ENCODE measurements at places on chromosomes 13 and 19. TPM values are rescaled to one million over a fixed set of nuclear protein-coding genes. Genes with fewer than 3 reads are reported as not detected.

GRCh38 chr13:39451860-39452301 lies 151.1 kb downstream of the LHFPL6 start:
- no peaks in the 10 kb centered on the region for H3K4me1 ChIP-seq
- no peak overlapping the region for H3K4me3 ChIP-seq
- H3K36me3 ChIP-seq, result no peaks in the 10 kb centered on the region
- H3K27me3 ChIP-seq, result no peaks in the 10 kb centered on the region

DNA sequence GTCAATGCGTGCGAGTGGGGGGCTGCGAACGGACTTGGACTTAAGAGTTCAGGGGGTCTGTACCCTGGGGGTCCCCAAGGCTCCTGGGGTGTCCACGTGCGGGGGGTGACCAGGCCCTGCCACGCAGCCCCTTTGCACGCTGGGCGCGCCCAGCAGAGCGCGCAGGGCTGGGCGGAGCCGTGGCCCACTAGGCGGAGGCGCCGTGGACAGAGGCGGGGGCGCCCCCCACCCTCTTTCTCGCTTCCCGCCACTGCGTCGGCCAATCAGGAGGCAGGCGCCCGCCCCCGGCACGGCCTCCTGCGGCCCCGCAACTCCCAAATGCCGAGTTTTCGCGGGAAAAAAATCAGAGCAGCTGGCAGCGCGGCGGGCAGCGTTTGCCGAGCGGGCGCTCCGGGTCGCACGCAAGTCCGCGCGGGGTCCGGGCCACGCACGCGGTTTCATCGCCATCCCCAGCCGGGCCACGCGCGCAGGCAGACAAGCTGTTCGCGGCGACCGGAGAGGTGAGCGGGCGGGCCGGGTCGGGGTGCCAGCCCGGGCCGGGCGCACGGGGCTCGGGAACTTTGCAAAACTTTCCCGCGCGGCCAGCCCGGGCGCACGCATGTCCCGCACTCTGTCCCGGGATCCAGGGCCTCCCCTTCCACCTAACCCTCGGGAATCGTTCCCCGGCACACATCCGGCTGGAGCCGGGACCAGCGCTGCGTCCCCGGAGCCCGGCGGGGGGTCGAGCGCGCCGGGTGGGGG lies at the start of gene UHRF1:
Gene UHRF1, plus strand, starts transcription at position 346 of the 741 bp plus-strand sequence. CDS start 1,385 bp downstream, outside the sequence.
- peak within 1 kb of the TSS; percentile 100 for H3K4me3 ChIP-seq
- peaks cover 9% of the 10 kb centered on the region for H3K36me3 ChIP-seq
- H3K27ac ChIP-seq, result peak within 1 kb of the TSS; percentile 97
- no peaks in the 10 kb centered on the region for H3K27me3 ChIP-seq
- peak; percentile 80 for DNase-seq
- H3K4me1 ChIP-seq, result peaks cover 40% of the 10 kb centered on the region

- H3K27me3 ChIP-seq, result peaks cover 7% of the 10 kb centered on the region
- H3K27ac ChIP-seq, result no peak overlapping the region
- H3K4me1 ChIP-seq, result no peaks in the 10 kb centered on the region
- H3K4me3 ChIP-seq, result no peak overlapping the region
Observed at GRCh38 chr13:111048387-111048786, 66.7 kb upstream of the ARHGEF7 start.

DNA sequence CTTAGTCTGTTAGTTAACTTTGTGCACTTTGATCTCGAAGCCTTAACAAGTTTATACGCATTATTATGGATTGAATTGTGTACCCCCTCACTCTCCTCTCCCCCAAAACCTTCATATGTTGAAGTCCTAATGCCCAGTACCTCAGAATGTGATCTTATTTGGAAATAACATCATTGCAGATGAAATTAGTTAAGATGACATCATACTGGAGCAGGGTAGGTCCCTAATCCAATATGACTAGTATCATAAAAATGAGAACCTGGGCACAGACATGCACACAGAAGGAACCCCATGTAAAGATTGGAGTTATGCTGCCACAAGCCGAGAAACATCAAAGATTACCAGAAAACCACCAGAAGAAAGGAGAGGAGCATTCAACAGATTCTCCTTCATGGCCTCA lies 85.8 kb upstream of the TSC22D1 start:
- H3K4me3 ChIP-seq, result no peak overlapping the region
- H3K27me3 ChIP-seq, result peaks cover 26% of the 10 kb centered on the region
- H3K4me1 ChIP-seq, result no peaks in the 10 kb centered on the region
- DNase-seq, result no peak
- H3K36me3 ChIP-seq, result no peaks in the 10 kb centered on the region

- H3K36me3 ChIP-seq, result no peaks in the 10 kb centered on the region
- no peaks in the 10 kb centered on the region for H3K27me3 ChIP-seq
- H3K27ac ChIP-seq, result peak overlapping the region; percentile 31
Observed at GRCh38 chr19:18648973-18649315, 12.1 kb downstream of the KLHL26 start.

- H3K4me3 ChIP-seq, result no peak overlapping the region
- H3K27ac ChIP-seq, result no peak overlapping the region
- no peaks in the 10 kb centered on the region for H3K27me3 ChIP-seq
- H3K36me3 ChIP-seq, result peaks cover 7% of the 10 kb centered on the region
Observed at GRCh38 chr13:83340170-83340569, 542.1 kb downstream of the SLITRK1 start.

- H3K4me1 ChIP-seq, result no peaks in the 10 kb centered on the region
- no peak overlapping the region for H3K4me3 ChIP-seq
- no peaks in the 10 kb centered on the region for H3K36me3 ChIP-seq
- H3K27ac ChIP-seq, result no peak overlapping the region
Observed at GRCh38 chr13:68257111-68257842, 1027.1 kb upstream of the PCDH9 start.

GRCh38 chr19:51531349-51532315 lies at the start of gene SIGLEC6:
TSS of gene SIGLEC6 (minus strand) at chr19:51531670. CDS start at chr19:51531648, 22 bp downstream.
- no peaks in the 10 kb centered on the region for H3K36me3 ChIP-seq
- H3K4me3 ChIP-seq, result no peak within 1 kb of the TSS
- H3K4me1 ChIP-seq, result peaks cover 4% of the 10 kb centered on the region

DNA sequence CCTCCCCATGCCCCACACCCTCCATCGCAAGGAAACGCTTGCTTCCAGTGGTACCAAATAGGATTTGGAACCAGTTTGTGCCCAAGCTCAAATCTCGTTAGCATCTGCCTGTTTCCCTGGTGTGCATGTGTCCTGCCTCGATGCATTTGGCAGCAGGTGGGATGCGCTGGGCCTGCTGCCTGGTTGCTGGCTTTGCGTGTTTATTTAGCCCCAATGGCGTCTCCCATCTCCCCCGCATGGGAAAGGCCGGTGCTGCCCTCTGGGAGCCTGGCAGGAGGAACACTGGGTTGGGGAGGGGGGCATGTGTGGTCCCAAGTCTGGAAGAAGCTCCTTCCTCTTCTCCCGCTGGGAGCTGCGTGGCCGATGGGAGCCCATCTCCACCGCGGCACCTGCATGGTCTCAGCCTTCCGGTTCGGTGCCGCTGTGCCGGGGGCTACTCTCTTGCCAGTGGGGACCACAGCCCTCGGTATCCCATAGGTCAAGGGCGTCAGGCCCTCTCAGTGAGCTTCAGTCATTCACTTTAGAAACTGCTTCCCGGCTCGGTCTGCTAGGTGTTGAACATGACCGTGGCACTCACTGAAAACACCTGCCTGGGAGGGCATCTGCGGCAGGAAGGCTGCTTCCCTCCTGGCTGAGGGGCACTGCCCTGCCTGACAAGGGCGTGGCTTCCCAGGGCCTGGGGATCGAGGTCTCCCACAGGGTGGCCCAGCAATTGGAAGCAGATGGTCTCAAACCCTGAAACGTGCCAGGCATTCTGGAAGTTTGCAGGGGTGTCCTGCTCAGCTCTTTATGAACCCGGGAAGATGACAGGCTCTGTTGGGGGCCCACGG lies 11.8 kb upstream of the F7 start:
- no peak for DNase-seq
- no peaks in the 10 kb centered on the region for H3K4me1 ChIP-seq
- no peaks in the 10 kb centered on the region for H3K36me3 ChIP-seq
- no peak overlapping the region for H3K27ac ChIP-seq

DNA sequence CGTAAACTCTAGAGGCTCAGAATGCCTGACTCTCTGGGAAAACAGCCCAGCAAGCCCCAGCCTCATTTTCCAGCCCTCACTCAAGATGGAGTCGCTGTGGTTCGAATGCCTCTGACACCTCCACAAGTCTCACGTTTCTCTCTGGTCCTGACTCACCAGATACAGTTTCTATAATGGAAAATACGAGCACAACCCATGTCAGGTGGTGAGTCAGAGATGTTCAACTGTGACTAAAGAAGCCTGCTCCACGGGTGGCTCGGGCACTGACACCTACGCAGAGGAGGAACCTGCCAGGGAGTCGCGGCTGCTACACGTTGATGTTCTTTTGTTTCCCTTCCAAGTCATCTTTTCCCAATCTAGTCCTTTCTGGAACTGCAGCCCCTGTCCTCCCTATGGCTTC lies 87.1 kb upstream of the STK24 start:
- H3K27ac ChIP-seq, result no peak overlapping the region
- no peaks in the 10 kb centered on the region for H3K36me3 ChIP-seq
- H3K27me3 ChIP-seq, result peaks cover 23% of the 10 kb centered on the region
- no peak for DNase-seq
- H3K4me3 ChIP-seq, result no peak overlapping the region

AP1M2 gene
- total RNA-seq, result not detected

GRCh38 chr19:35484252-35485036 lies 5.8 kb downstream of the KRTDAP start:
- no peak for DNase-seq
- no peaks in the 10 kb centered on the region for H3K4me1 ChIP-seq
- H3K27ac ChIP-seq, result no peak overlapping the region
- H3K36me3 ChIP-seq, result no peaks in the 10 kb centered on the region

ZNF415 gene
- 1.1 TPM for total RNA-seq

GRCh38 chr13:86003029-86003428 lies 203.8 kb upstream of the SLITRK6 start:
- H3K4me1 ChIP-seq, result no peaks in the 10 kb centered on the region
- H3K36me3 ChIP-seq, result no peaks in the 10 kb centered on the region
- DNase-seq, result no peak
- no peaks in the 10 kb centered on the region for H3K27me3 ChIP-seq
- no peak overlapping the region for H3K4me3 ChIP-seq

RAB3D gene
- 17.5 TPM for total RNA-seq

DNA sequence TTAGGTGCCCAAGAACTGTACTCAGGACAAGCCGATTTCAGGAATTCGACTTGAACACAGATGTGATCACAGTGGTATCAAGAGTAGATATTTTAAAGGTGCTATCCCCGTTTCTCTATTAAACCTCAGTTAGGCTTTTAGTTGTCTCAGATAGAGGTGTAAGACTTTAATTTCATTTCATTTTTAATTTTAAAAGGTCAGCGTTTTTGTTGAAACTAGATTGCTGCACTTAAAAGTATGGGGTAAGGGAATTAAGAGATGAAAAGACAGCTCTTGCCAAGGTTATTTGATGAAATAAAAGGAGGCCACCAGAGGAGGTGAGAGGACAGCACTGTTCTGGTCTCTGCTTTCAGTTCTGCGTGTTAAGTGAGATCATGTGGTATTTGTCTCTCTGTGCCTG lies 48.6 kb downstream of the SPATA13 start:
- peaks cover 27% of the 10 kb centered on the region for H3K4me1 ChIP-seq
- peaks cover 14% of the 10 kb centered on the region for H3K27me3 ChIP-seq
- H3K4me3 ChIP-seq, result no peak overlapping the region
- H3K27ac ChIP-seq, result no peak overlapping the region
- peaks cover 10% of the 10 kb centered on the region for H3K36me3 ChIP-seq

DNA sequence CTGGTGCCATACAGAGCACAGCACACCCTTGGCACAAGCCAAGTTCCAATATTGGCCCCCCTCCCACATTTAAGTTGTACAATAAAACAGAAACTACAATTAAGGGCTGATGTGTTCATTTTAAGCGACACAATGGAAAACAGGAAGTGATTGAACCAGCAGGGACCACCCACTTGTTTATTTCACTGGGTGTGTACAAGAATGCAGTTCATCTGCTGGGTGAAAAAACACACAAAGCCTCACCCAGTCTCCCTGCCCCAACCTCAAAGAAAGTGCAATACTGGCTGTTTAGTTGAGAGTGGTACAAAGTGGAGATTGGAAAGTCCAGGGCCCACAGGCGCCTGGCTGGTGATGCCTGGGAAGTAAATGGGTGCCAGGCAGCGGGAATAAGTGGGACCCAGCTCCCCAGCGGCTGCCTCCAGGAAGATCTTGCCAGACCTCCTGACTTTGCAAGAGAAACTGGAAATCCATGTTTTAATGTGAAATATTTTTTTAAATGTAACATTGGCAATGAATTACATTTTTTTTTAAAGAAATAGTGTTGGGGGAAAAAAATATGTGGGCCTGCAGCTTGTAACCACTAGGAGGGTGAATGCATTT lies 322.1 kb downstream of the ZNF536 start:
- H3K36me3 ChIP-seq, result no peaks in the 10 kb centered on the region
- no peaks in the 10 kb centered on the region for H3K4me1 ChIP-seq
- peaks cover 64% of the 10 kb centered on the region for H3K27me3 ChIP-seq

- H3K4me1 ChIP-seq, result no peaks in the 10 kb centered on the region
- no peak overlapping the region for H3K27ac ChIP-seq
- H3K4me3 ChIP-seq, result no peak overlapping the region
- peaks cover 2% of the 10 kb centered on the region for H3K36me3 ChIP-seq
- DNase-seq, result no peak
Observed at GRCh38 chr13:102693250-102693649, 1.6 kb downstream of the METTL21C start.

KLK4 gene
- total RNA-seq, result not detected

GRCh38 chr13:60788156-60788829 lies 391.3 kb downstream of the TDRD3 start:
- H3K4me3 ChIP-seq, result no peak overlapping the region
- DNase-seq, result no peak
- no peak overlapping the region for H3K27ac ChIP-seq
- H3K36me3 ChIP-seq, result no peaks in the 10 kb centered on the region
- no peaks in the 10 kb centered on the region for H3K4me1 ChIP-seq

GRCh38 chr13:96089749-96090239 lies at the start of gene HS6ST3:
TSS of gene HS6ST3 (plus strand) at chr13:96090107.
- H3K27ac ChIP-seq, result no peak within 1 kb of the TSS
- no peak within 1 kb of the TSS for H3K4me3 ChIP-seq
- H3K36me3 ChIP-seq, result no peaks in the 10 kb centered on the region
- no peaks in the 10 kb centered on the region for H3K4me1 ChIP-seq
- DNase-seq, result no peak
- H3K27me3 ChIP-seq, result peaks cover 32% of the 10 kb centered on the region

DNA sequence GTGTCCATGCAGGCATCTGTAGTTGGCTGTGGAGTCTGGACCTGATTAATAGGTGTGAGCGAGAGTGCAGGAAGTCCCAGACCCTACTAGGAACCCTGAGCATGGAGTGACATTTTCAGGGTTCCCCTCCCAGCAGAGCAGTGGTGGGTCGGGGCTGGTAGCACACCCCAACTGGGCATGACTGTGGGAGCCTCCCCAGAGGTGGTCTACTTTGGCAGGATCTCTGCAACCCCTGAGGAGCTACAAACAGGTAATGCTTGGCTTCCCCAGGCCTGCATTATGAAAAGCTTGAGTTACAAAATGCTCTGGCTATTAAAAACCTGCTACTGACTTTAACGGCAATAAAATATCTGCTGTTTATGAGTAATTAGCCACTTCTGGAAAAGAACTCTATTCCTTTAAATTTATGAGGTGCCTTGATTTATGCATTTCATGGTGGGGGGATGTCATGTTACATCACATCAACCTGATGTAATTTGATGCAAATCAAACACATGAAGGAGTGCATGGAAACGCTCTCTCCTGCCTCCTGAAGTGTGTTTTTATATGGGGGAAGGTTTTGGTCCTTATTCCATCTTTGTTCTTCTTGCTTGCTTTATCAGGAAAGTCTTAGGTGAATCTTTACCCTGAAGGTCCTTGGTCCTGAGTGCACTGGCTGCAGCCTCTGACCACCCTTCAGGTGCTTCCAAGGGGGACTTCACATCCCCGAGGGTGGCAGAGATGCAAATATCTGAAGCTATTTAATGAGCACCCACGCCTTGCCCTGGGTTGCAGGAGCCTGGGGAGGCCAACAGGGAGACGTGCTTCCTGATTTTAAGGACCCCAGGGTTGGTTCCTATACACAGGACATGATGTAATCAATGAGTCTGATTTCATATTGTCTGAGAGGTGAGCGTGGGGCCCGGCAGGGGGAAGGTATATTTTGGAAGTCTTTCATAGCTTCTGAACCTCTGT lies 54.0 kb downstream of the ZNF536 start:
- DNase-seq, result no peak
- no peaks in the 10 kb centered on the region for H3K36me3 ChIP-seq
- H3K27ac ChIP-seq, result no peak overlapping the region
- H3K4me1 ChIP-seq, result no peaks in the 10 kb centered on the region
- no peaks in the 10 kb centered on the region for H3K27me3 ChIP-seq
- H3K4me3 ChIP-seq, result no peak overlapping the region

Measured in natural killer cell treated with Interleukin-12 subunit alpha and Interleukin-12 subunit beta and Interleukin-15 and Interleukin-18, amount 100 ng/mL, for 72 hours (primary cell).